ENCODE measurements at places on chromosomes 4 and X.

- DNase-seq, result no peak
Observed at GRCh38 chr4:53422367-53422766, 44.9 kb downstream of the FIP1L1 start.

- DNase-seq, result no peak
Observed at GRCh38 chr4:161364681-161365080, 799.1 kb downstream of the FSTL5 start.

GRCh38 chr4:183906739-183907651 is 1.9 kb downstream of the STOX2 start:
- no peak for DNase-seq

- DNase-seq, result peak; percentile 27
Observed at GRCh38 chr4:21507439-21507838, 441.1 kb downstream of the KCNIP4 start.

DNA sequence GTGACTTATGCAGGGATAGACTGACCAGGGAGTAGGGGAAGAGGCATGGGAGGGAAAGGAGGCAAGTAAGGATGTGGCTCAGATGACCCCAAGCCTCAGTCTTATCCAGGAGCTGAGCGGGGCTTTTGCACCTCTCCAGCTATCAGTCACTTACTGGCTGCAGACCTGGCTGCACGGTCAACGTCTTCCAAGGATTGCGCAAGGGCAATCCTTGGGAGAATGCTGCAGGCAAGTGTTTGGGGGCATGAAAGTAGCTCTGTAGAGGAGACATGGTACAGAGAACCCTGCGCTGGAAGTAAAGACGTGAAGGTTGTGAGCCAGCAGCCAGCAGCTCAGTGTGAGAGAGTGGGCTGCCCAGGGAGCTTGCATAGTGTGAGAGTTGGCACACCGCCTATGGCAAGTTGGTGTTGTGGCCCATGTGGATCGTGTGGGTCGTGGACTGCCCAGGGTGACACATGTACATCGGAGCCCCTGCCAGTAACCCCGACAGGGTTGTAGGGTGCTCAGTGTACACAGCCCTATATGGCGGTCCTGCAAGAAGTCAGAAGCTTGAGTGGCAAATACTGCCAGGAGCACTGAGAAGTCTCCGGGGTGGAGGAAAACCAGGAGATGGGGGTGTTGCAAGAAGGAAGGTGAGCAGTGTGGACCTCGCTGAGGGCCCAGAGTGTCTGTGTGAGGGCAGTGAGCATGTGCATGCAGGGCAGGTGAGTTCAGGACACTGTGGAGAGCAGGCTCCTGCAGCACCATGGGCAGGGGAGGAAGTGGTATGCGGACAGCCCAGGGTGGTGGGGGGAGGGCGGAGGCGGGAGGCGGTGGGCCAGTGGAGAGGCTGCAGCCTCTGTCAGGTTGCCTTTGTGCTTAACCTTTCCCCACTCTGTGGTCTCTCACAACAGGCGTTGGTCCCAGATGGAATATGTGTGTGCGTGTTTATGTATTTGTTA is 50.9 kb downstream of the KIT start:
- no peak for DNase-seq

GRCh38 chr4:20253735-20254409 is 2.2 kb downstream of the SLIT2 start:
- no peak for DNase-seq

- DNase-seq, result no peak
Observed at GRCh38 chrX:63513825-63514568, 162.9 kb upstream of the SPIN4 start.

GRCh38 chr4:108852691-108853090 is 89.8 kb upstream of the ETNPPL start:
- DNase-seq, result no peak

- DNase-seq, result no peak
Observed at GRCh38 chr4:25032126-25032525, 1.4 kb upstream of the LGI2 start.

- DNase-seq, result peak; percentile 25
Observed at GRCh38 chr4:183398298-183399125, 45.9 kb upstream of the CDKN2AIP start.

DNA sequence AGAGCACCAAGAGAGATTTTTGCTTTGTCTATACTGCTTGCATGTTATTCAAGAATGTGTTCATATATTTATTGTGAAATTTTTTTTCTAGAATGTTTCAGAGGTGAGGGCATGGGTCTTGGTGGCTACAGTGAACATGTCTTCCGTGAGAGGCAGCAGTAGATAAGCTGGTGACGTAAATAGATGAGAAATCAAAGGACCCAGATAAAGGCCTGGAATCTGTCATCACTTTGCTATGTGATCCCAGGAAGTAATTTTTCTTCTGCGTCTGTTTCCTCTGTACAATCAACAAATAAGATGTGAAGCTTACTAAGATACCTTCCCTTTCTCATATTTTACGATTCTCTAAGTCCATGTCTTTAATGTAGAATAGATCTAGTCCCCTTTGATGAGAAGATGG is 129.1 kb downstream of the COL4A6 start:
- DNase-seq, result no peak

DNA sequence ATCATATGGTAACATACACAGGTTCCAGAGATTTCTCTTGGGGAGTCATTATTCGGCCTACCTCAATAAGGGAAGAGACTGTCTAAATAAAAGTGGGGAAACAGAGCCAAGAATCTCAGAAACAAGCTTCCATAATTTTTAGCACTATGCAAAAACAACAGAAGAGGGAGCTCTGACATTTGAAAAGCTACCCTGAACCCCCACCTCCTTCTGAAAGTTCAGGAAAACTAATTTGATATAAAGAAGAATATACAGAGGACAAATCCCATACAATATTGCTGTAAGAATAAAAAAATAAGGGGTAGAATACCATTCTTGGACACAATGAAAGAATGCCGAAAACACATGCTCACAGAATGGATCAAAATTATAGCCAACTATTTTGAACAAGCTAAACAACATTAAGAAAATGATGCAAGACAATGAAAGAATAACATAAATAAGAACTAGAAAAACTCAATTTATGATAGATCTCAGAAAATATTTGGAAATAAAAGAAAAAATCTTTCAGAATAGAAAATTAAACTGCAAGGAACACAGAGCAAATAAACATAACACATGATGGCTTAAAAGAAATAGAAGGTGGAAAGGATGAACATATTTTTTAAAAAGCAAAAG is 14.4 kb upstream of the ZNF41 start:
- DNase-seq, result no peak

DNA sequence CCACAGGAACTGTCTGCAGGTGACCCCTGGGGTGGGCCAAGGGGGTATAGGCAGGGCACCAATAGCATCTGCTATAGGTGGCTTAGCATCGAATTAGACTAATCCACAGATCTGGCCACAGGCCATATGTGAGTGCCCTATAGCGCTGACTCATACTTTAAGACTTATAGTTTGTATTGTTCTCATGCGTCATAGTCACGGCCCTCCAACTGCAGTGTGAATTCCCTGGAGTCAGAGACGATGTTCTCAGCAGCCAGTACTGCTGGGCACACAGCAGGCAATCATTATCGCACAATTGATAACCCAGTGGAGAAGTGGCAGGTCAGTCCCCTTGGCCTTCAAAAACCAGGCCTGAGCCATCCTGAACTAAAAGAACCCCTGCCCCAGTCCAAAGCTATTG is 58.1 kb downstream of the ADGRG2 start:
- no peak for DNase-seq

GRCh38 chr4:67393699-67394281 is 151.5 kb downstream of the CENPC start:
- DNase-seq, result peak; percentile 24

- no peak for DNase-seq
Observed at GRCh38 chrX:87616371-87616770, 98.8 kb downstream of the KLHL4 start.

- DNase-seq, result no peak
Observed at GRCh38 chr4:26594778-26595177, 10.9 kb downstream of the TBC1D19 start.

- no peak for DNase-seq
Observed at GRCh38 chr4:68373513-68373912, 23.6 kb upstream of the YTHDC1 start.

- DNase-seq, result no peak
Observed at GRCh38 chr4:17510582-17510981, 1.3 kb downstream of the QDPR start.

GRCh38 chr4:6703786-6704185 is 5.9 kb downstream of the MRFAP1L1 start:
- DNase-seq, result no peak

Data from RCC 7860 (cell line).